Activated CD8-positive, alpha-beta memory T cell treated with anti-CD3 and anti-CD28 coated beads for 4 hours (primary cell): ENCODE measurements at places on chromosomes 4 and X.

- DNase-seq = no peak
Observed at GRCh38 chr4:24001486-24002329, 111.9 kb upstream of the PPARGC1A start.

- no peak for DNase-seq
Observed at GRCh38 chrX:155065035-155065734, 5.8 kb downstream of the CMC4 start.

- no peak for DNase-seq
Observed at GRCh38 chr4:138894709-138895108, 120.9 kb upstream of the NOCT start.

DNA sequence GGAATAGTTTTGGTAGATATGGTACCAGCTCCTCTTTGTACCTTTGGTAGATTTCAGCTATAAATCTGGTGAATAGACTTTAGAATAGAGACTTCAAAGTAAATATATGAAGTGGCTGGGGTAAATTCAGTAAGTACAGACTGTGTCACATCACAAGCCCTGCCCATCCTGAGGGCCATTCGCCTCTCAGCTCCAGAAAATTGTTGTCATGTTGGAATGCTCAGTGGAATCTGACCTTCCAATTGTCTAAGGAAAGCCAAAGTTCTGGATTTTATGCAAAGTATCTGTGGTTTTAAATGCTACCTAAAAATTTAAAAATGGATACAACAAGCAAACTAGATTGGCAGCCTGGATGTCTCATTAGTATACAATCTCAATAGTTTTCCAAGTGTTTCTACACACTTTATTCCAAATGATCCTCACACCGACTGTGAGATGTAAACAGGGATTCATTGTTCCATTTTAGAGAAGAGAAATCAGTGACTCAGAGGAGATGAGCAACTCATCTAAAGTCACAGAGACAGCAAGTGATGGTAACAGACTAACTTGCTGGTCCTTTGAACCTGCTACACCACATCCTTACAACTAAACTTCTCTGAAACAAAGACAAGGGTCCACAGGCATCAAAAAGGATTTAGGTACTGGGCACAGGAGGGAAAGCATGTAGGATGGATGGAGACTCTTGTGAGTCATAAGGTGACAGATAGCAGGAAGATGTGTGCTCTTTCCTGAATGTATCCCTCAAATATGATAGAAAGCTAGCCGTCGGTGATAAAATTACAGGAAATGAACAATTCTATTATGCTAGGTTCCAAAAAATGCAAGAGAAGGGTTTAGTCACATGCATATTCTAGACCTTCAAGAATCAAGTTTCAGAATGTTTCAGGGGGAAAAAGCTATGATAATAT is 127.3 kb downstream of the ATP10D start:
- no peak for DNase-seq

- DNase-seq = no peak
Observed at GRCh38 chr4:23920716-23921446, 31.0 kb upstream of the PPARGC1A start.

- no peak for DNase-seq
Observed at GRCh38 chr4:76203541-76203940, 10.1 kb downstream of the SCARB2 start.

- DNase-seq = no peak
Observed at GRCh38 chr4:36010397-36010929, 233.9 kb downstream of the ARAP2 start.

DNA sequence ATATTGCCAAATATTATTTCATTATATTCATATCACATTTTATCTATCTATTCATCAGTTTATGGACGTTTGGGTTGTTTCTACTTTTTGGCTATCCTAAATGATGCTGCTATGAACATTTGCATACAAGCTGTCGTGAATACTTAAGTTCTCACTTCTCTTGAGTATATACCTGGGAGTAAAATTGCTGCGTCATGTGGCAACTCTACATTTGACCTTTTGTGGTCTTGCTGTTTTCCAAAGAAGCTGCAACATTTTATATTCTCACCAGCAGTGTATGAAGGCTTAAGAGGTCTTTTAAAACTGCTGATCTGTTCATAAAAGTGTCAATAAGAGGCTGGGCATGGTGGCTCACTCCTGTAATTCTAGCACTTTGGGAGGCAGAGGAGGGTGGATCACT is 5.8 kb downstream of the PYURF start:
- DNase-seq = no peak

- DNase-seq = no peak
Observed at GRCh38 chr4:77174426-77174825, 17.4 kb downstream of the CCNG2 start.
